AG04450 (cell line): ENCODE measurements at places on chromosomes 13 and 19. TPM values are rescaled to one million over a fixed set of nuclear protein-coding genes. Genes with fewer than 3 reads are reported as not detected.

GRCh38 chr13:72151241-72151640 lies 284.2 kb upstream of the DACH1 start:
- DNase-seq: no peak

DNA sequence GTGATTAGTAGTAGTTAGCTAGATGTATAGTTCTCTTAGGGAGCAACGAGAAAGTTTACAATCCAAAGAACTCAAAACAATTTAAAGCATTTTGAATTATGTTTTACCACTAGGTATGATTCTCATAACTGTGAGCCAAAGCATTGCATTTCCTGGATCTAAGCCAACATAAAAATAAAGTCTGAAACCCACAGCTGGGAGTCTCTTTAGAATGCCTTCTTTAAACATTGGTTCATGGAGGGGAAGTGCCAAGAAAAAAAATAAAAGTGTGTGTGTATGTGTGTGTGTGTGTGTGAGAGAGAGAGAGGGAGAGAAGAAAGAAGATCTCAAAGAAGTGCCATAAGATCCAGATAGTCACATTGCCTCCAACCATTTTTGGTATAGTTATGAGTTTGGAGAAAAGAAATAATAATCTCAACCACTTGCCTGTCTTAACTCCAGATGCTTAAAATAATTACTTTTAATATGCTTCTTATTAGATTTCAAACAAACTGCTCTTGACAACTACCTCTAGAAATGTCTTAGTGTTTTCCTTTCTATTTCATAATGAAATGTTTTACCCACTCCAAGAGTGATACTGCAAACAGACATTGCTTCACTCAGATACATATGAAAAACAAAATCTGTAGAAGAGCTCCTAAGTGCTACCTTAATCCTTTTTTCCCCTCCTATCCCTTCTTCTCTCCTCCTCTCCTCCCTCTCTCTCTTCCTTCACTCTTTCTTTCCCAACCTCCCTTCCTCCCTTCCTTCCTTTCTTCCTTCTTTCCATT lies 554.1 kb downstream of the KCTD12 start:
- DNase-seq: peak; percentile 15

DNA sequence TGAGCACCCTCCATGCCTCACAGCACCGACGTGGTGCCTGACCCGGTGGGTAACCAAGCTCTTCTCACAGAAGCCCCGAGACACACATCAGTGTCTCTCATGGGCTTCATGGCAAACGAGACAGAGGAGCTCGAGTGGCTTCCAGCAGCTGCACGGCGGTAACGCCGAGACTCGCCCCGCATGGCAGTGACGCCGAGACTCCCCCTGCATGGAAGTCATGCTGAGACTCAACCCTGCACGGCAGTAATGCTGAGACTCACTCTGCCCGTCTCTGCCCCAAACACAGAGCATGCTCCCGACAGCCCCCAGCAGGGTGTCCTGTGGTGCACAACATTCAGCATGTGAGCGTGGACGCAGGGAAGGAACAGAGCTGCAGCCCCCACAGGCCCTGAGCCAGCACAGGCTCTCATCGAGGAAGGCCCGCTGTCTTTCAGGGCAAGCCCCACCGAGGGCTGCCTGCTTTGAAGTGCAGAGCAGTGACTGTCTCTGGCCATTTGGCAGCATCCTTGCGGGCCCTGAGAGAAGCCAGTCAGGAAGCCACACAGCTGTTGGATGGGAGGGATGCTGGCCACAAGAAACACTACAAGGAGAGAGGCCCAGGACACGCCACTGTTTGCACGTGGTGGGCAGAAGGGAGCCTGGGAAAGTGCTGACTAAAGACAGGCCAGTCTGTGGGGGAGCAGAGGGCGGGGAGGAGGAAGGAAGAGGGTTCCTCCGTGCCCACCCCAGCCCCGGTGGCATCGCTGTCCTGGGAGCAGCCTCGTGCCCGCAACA lies 9.5 kb downstream of the GAS6 start:
- no peak for DNase-seq

- no peak for DNase-seq
Measured at GRCh38 chr19:30325676-30326392, 46.4 kb upstream of the ZNF536 start.

The KLK4 gene
- not detected in 2 replicates for polyA plus RNA-seq

DNA sequence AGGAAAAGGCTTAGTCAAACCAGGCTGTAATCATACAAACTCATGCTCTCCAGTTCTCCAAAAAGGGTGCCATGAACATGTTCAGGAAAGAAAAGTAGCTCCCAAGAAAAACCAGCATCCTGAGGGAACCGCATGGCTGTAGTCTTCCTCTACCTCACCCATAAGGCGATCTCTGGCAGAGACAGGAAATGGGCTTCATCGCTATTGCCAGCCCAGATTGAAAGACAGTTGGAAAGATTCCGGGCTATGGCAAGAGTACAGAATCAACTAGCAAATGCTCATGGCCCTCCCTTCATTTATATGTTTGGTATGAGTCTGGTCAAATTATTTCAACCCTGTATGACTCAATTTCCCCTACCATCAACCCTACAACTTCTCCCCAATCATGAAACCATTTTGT lies 140.1 kb downstream of the LHFPL6 start:
- DNase-seq: no peak

The ALG5 gene
- 36.4 and 51.6 TPM in 2 replicates for polyA plus RNA-seq

GRCh38 chr13:71864986-71865873 lies 1.8 kb downstream of the DACH1 start:
- no peak for DNase-seq

DNA sequence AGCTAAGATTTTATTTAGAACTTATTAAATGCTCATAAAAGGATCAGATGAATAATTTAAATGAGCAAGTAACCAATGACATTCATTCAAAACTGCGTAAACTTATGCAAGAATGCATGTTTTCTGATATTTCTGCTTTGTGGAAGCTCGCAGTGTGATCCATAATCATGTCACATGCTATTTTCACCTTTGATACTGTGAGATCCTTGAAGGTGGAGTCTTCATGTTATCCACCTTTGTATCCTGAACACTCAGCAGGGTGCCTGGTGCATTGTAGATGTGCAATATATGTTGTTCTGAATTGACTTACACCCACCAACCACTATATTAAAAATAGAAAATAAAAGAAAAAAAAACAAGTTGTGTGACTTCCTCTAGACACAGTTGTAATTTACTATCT lies 333.5 kb downstream of the DCT start:
- DNase-seq: no peak

The TNNT1 gene
- polyA plus RNA-seq: 2.8 and 3.3 TPM in 2 replicates

- no peak for DNase-seq
Measured at GRCh38 chr13:42076309-42076713, 27.9 kb downstream of the DGKH start.

The TPTE2 gene
- not detected in 2 replicates for polyA plus RNA-seq

GRCh38 chr19:33159893-33160292 lies 28.0 kb downstream of the WDR88 start:
- no peak for DNase-seq
